ENCODE measurements at places on chromosomes 7 and 10. TPM values are rescaled to one million over a fixed set of nuclear protein-coding genes. Genes with fewer than 3 reads are reported as not detected.

The HOXA7 gene
- total RNA-seq = not detected

GRCh38 chr7:1572111-1572822, 2.4 kb upstream of the PSMG3 start:
- DNase-seq = no peak
- peaks cover 11% of the 10 kb centered on the region for H3K36me3 ChIP-seq
- no peak overlapping the region for H3K4me3 ChIP-seq
- H3K27ac ChIP-seq = no peak overlapping the region

The GRM3 gene
- not detected for total RNA-seq

The KCND2 gene
- not detected for total RNA-seq

The BAMBI gene
- 0.44 TPM for total RNA-seq

GRCh38 chr10:132272231-132272971, 35.3 kb downstream of the STK32C start:
- no peak for DNase-seq
- H3K27ac ChIP-seq = no peak overlapping the region
- no peak overlapping the region for H3K4me3 ChIP-seq
- no peaks in the 10 kb centered on the region for H3K27me3 ChIP-seq
- no peaks in the 10 kb centered on the region for H3K36me3 ChIP-seq
- H3K4me1 ChIP-seq = no peaks in the 10 kb centered on the region

GRCh38 chr7:139821349-139822105, 7.5 kb upstream of the TBXAS1 start:
- H3K4me1 ChIP-seq = no peaks in the 10 kb centered on the region
- no peak overlapping the region for H3K27ac ChIP-seq
- H3K27me3 ChIP-seq = peaks cover 4% of the 10 kb centered on the region
- DNase-seq = no peak

The DMBT1 gene
- total RNA-seq = not detected

The PRR15 gene
- total RNA-seq = not detected

DNA sequence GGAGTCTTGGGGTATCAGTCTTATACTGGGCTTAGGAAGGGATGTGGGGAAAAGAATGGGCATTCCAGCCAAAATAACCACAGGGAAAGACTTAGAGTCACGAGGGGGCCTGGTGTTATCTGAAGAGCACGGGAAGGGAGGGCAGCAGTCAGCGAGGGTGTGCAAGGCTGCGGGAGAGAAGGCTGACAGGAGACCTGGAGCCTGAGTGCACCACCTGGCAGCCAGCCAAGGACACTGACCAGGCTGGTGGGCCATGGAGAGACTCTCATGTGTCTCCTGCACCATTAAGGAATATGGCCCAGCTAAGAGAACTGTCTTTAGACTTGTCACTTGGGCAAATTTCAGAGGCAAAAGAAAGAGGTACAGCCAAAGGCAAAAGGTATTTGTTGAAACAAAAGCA, 69.6 kb downstream of the PKD1L1 start:
- H3K27me3 ChIP-seq = no peaks in the 10 kb centered on the region
- H3K36me3 ChIP-seq = peaks cover 2% of the 10 kb centered on the region
- H3K4me3 ChIP-seq = no peak overlapping the region
- DNase-seq = no peak
- peaks cover 3% of the 10 kb centered on the region for H3K4me1 ChIP-seq

DNA sequence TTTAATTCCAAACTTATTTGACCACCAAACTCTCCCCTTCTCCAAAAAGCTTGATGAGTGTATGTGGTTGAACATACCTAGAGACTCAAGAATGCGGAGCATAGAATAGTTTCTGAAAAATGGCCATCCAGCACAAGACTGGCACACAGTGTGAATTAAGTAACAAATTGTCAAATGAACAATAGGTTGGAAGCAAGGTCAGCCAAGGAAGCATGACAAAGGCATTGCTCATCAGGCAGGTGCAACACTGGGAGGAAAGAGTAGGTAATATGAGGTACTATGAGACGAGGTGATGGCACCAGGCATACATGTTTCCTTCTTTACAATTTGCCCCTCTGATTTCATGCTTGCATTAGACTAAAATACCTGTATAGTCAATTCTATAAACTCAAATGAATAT, 73.7 kb downstream of the DKK1 start:
- no peaks in the 10 kb centered on the region for H3K27me3 ChIP-seq
- H3K4me3 ChIP-seq = no peak overlapping the region
- H3K27ac ChIP-seq = no peak overlapping the region
- H3K36me3 ChIP-seq = no peaks in the 10 kb centered on the region
- no peaks in the 10 kb centered on the region for H3K4me1 ChIP-seq

- no peak overlapping the region for H3K4me3 ChIP-seq
- DNase-seq = no peak
- H3K4me1 ChIP-seq = no peaks in the 10 kb centered on the region
- no peaks in the 10 kb centered on the region for H3K36me3 ChIP-seq
- H3K27me3 ChIP-seq = peaks cover 4% of the 10 kb centered on the region
Observed at GRCh38 chr7:3551536-3551935, 250.5 kb downstream of the SDK1 start.

DNA sequence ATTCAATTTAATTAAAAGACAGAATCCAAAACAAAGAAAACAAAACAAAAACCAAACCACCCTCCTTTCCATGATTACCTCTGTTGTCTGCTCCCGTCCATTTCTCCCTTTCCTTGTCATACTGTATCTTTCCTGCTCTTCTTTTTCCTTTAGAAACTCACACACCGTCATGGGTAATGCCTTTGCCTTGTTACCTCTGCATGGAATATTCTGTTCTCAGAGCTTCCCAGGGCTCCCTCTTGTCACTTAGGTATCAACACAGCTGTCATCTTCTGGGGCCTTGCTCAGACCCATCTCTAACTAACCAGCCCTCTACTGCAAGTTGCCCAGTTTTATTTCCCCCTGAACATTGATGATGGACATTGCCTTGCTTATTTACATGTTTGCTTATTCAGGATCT, 30.2 kb upstream of the GIMAP8 start:
- no peaks in the 10 kb centered on the region for H3K36me3 ChIP-seq
- H3K27ac ChIP-seq = no peak overlapping the region
- no peak for DNase-seq
- peaks cover 4% of the 10 kb centered on the region for H3K27me3 ChIP-seq

GRCh38 chr7:26954951-26955350, 90.6 kb upstream of the SKAP2 start:
- no peak for DNase-seq
- peaks cover 42% of the 10 kb centered on the region for H3K27me3 ChIP-seq
- H3K4me3 ChIP-seq = no peak overlapping the region
- no peak overlapping the region for H3K27ac ChIP-seq
- H3K36me3 ChIP-seq = no peaks in the 10 kb centered on the region
- no peaks in the 10 kb centered on the region for H3K4me1 ChIP-seq

DNA sequence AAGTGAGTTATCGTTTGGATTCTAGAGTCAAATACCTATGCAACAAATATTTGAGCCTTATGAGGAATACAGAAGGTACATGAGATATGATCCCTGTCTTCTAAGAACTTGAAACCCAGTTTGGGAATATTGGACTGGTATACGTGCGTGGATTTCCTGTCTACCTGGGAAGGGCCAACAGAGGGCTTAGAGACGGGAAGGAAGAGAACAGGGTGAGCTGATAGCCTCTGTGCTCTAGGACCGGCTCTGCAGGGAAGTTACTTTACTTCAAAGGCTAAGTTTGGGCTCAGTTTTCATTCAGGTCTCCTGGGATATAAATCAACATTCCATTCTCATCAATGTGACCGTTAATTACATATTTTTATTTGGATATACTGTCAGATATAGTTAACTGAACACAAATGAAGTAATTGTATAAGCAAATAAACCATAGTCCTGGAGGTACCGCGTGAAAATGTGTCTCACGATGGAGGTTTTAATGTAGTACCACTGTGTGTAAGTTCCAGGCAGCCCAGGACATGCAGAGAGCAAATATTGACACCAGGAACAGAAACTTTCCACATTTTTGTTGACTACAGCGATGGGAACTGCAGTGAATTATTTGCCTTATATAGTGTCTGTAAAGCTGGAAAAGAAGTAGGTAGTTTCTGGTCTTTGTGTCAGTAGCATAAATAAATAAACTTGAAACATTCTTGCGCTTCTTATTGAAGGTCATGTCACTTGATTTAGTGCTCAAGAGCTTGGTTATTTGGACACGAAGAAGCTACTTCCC, 8.6 kb downstream of the CHST12 start:
- no peaks in the 10 kb centered on the region for H3K27me3 ChIP-seq
- H3K36me3 ChIP-seq = peaks cover 2% of the 10 kb centered on the region
- H3K27ac ChIP-seq = no peak overlapping the region
- no peak for DNase-seq
- H3K4me1 ChIP-seq = peaks cover 38% of the 10 kb centered on the region
- H3K4me3 ChIP-seq = no peak overlapping the region

DNA sequence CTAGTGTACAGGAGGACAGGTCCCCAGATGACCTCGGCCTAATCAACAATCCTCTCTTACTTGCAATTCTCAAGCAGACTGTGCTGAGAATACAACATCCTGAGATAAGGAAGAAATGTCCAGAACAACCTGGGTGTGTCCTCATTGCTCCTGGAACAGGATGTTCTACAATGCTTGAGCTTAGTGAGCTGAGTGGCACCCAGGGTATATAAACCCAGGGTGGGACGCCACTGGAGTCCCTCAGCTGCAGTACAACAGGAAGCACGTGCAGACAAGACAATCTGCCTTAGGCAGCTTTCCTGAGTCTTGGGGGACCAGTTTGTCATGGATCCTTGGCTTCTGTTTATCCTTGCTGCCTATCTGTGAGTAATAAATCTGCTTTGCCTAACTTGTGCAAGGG, 27.7 kb upstream of the SLC25A13 start:
- H3K27ac ChIP-seq = no peak overlapping the region
- peaks cover 32% of the 10 kb centered on the region for H3K27me3 ChIP-seq
- H3K4me1 ChIP-seq = no peaks in the 10 kb centered on the region
- no peak for DNase-seq
- no peaks in the 10 kb centered on the region for H3K36me3 ChIP-seq
- H3K4me3 ChIP-seq = no peak overlapping the region

The SMNDC1 gene
- 56.9 TPM for total RNA-seq
